ENCODE measurements at places on chromosomes 5 and 9.

DNA sequence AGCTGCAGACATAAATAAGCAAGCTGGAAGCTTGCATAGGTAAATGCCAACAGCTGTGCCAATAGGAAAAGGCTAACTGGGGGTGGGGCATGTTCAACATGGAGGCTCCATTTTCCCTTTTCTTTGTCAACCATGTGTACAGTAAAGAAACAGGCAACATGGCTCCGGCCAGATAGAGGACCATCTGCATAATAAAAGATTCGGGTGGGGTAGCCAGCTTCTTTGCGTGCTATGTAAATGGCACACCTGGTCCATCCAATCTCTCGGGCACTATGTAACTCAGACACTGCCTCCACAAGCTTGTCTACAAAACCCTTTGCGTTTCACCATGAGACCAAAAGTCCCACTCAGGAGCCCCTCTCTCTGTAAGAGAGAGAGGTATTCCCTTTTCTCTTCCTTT is 41.7 kb upstream of the DENND4C start:
- DNase-seq = no peak

DNA sequence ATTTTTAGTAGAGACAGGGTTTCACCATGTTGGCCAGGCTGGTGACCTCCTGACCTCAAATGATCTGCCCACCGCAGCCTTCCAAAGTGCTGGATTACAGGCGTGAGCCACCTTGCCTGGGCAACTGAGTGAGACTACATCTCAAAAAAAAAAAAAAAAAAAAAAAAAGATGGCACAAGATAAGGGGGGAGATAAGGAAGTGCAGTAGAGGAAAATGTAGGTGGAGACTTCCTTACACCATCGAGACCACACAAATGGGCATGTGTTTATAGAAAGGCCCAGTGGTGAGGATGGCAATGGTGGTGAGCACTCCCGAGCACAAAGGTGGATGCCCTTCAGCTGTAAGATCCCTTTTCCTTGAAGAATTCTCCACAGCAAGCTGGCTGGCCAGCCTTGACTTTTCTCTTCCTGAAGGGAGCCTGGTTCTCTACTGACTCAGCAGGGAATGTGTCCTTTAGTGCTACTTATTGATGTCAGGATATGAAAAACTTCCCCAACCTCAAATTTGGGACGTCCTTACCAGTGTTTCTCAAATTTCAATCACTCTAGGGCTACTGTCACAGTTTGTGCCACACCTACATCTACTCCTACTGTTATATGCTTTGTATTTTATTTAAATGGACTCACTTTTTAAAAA is 28.2 kb downstream of the ERGIC1 start:
- no peak for DNase-seq

DNA sequence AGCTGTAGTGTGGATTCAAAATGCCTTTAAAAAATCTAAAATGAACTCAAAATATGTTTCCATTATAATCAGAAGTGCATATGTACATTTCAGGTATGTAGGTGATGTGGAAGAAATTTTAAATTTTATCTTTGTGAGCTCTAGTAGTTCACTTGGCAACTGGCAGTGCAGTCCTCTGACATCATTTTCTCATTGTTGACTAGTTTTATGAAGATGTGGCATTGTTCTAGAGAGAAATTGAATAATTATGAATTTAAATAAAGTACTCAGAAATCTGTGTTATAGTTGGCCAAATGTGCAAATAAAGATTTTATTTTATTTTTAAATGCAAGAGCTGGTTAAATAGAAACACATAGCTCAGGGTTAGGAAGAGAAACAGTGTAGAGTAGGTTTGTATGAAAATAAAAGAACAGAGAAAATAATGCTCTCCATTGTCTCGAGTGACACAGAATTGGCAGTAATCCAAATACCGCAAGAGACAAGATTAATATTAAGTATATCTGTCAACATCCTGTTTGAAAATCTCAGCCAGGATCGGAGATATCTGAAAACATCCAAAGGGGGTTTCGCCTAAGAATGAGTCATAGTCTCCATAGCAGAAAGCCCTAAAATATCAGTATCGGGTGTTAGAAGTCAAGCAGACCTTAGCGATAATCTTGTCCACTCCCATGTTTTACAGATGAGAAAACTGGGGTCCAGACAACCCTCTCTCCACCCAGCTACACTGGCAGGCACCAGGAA is 189.4 kb downstream of the CCDC192 start:
- DNase-seq = no peak

DNA sequence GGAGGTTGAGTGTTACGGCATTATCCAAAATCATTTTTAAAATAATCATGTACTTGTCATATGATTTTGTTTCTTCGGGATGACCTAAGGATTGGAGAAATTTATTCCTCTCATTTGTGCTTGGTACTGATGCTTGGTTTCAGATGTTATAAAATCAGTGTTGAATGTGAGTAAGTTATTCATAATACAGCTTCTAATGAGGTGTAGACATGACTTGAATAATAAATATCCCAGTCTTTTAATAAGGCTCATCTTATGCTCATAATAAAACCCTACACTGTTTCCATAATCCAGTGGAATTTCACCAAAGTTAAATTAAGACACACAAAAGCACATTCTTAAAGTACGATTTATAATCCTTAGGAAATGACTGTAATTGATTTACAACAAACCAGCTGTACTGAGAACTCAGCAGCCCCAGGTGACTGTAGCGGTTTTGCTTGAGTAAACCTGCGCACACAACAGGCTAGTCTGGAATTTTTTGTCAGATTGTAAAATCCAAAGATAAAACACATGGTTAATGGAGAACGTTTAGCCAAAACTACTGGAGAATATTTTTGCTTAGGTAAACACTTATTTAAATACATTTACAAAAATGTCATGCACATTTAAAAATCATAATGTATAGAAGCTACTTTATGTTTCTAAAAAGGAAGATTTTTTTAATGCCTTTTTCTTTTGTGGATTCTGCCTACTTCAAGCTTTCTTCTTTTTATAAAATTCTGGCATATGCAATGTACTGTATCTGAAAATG is 609.8 kb upstream of the GRAMD2B start:
- DNase-seq = no peak

DNA sequence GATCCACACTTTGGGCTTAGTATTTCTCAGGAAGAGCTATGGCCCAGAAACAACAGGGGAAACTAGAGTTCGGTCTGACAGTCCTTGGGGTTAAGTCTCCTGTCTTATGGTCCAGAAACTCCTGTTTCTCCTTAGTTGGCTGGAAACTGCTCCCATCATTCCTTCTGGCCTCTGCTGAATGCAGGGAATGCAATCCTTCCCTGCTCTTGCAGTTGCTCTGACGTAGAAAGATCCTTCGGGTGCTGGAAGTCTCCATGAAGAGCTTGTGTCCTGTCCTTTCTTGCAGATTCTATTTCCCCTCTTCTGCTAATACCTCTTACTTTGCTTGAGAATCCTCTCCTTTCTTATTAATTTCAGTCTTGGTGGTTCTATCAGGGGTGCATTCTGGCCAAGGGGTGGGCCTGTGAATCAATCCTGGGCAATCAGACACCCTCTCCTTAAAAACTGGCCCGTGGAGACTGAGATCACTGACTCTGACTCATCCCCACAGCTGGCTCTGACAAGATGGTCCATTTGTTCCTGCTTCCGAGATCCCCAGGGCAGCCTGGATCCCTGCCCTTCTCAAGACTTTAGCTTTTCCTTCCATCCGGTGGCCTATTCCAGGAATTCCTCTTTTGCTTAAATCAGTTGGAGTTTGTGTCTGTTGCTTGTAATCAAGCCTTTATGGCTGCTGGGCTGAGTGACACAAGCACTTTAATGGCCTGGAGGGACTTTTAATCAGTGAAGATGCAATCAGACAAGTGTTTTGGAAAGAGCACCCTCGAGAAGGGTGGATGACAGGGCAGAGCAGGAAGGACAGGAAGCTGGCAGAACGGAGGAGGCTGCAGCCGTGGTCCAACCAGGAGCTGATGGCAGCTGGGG is 23.7 kb downstream of the PTGS1 start:
- no peak for DNase-seq

GRCh38 chr9:25519286-25519685 is 159.0 kb downstream of the TUSC1 start:
- no peak for DNase-seq

DNA sequence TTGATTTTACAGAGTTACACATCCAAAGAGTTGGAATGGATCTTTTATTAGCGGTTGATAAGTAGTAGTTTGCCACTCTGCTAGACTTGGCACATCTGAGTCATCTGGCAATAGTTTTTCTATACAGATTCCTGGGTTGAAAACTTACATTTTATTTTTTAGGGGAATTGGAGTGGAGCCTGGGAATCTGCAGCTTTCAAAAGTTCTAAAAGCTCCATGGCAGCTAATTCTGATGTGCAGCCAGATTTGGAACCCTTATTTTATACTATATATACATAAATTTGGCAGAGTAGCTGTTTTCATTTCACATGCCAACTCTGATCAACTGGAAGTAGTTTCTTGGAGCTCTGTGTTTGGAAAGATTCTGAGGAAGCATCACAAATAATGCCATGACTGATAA is 715.5 kb downstream of the TLR4 start:
- DNase-seq = no peak

GRCh38 chr5:172029876-172030275 is 23.4 kb upstream of the FBXW11 start:
- no peak for DNase-seq

DNA sequence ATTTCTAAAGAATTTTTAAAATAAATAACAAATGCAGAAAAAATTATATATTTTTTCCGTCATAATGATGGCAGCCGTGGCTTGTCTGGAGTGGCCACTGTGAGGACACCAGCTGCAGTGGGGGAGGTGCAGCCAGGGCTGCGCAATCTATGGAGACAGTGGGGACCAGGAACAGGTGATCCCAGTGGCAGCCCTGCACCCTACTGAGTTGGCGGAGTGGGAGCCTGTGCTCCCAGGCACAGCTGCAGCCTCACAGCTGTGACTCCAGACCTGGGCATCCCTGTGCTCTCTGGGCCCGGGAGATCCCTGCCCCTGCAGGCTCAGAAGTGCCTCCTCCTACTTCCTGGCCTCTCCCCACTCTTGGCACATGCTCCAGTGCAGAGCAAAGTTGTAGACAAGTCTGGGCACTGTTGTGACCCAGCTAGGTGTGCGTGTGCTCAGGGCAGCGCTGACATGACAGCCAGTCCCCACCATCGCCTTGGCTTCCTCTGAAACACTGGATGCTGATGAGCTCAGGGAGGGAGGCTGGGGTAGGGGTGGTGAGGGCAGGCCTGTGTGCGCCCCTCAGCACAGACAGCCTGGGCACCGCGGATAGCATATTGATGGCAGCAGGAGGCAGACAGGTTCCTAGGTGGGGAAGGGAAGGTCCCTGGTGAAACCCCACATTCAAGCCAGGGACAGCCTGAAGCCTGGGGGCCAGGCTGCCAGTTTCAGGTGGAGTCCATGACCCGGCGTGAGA is 96.0 kb upstream of the PRR16 start:
- no peak for DNase-seq

- no peak for DNase-seq
Observed at GRCh38 chr5:95817430-95817829, 5.1 kb downstream of the GLRX start.

DNA sequence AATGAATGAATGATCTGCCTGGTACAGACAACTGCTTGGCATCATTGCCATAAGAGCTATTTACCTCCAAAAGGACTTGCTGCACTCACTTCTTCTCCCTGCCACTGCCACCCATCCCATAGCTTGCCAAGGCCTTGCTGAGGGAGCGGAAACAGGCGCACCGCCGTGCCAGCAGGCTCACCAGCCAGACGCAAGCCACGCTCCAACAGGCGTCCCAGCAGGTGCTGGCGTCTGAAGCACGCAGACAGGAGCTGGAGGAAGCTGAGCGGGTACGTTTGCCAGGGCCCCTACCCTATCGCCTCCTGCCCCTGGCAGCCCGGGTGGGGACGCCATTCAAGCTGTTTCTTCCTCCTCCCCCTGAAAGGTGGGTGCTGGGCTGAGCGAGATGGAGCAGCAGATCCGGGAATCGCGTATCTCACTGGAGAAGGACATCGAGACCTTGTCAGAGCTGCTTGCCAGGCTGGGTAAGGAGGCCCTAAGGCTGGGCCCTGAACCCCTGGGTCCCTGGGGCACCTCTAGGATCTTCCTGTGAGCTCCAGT is 8.9 kb upstream of the AIF1L start:
- no peak for DNase-seq

DNA sequence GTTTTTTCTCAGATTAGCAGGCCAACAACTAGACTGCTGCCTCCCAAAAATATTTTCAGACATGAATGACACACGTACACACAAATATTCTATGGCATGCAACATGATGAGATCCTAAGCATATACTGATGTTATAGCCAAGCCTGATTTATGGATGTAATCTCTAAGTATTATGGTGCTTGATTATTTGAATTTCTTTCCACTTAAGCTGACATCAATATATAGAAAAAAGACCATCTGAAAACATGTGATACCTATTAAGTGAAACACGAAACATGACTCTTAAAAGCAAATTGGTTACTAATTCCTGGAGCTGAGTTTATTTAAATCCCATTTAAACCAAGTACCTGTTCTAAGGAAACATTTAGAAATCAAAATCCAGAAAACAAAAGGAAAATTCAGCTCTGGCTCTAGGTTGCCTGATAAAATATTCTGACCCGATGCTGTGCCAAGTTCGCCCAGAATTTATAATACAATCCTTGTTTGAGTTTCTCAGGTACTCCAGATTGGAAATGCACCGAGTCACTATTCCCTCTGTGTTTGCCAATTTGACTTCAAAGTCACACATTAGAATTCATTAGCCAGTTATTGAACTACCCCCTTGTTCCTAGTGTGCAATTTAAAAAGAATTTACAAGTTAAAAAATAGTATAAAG is 548.6 kb downstream of the CSNK1G3 start:
- DNase-seq = no peak

DNA sequence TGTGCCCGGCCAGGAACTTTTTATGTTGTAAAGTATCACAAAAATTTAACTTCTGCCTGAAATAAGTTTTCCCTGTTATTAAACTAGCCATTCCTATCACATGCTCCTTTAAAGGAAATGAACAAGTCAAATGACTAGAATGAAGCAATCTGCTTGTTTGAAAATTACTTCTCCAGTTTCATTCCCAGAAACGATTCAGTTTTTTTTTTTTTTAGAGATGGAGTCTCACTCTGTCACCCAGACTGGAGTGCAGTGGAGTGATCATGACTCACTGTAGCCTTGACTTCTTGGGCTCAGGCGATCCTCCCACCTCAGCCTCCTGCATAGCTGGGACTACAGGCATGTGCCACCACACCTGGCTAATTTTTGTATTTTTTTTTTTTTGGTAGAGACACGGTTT is 13.3 kb upstream of the GNG10 start:
- no peak for DNase-seq

GRCh38 chr5:108259306-108259705 is 122.6 kb downstream of the FBXL17 start:
- no peak for DNase-seq

GRCh38 chr5:132209131-132209530 is 18.5 kb downstream of the P4HA2 start:
- no peak for DNase-seq

DNA sequence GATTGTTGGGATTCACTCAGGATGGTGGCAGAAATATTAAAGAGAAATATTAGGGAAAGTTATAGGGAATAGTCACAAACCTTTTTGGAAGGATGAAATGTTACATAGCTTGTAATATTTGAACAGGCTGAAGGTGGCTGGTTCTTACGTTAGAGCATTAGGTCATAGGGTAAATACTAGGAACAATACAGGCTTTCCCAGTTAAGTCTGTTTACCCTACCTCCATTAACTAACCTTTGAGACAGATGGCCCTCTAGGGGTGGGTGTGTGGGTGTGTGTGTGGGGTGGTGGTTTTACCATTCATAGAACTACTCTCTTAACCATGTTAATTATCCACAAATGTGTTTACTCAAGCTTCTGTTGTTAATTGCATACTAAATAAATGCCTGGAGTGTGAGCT is 94.3 kb upstream of the STK32A start:
- DNase-seq = no peak

All from HL-60 (cell line).